ENCODE measurements at places on chromosomes 2 and 18.

DNA sequence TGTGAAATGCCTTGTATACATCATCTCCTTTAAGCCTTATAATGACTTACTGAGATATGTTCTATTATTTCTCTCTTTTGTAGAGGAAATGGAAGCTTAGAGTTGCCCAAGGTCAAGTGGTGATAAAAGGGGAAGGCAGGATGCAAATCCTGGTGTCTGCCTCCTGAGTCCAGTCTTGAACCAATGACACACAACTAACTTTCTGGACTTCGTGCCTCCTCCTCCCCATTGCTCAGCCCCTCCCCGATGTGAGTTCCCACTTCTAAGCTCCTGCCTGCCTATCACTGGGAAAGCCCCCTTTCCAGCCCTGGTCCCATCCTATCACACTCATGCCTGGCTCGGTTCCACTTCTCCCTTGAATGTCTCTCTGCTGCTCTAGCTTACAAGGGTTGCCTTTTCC is 6.9 kb upstream of the CTIF start:
- no peak for DNase-seq

- DNase-seq = no peak
Observed at GRCh38 chr2:54559006-54559445, 102.9 kb downstream of the SPTBN1 start.

DNA sequence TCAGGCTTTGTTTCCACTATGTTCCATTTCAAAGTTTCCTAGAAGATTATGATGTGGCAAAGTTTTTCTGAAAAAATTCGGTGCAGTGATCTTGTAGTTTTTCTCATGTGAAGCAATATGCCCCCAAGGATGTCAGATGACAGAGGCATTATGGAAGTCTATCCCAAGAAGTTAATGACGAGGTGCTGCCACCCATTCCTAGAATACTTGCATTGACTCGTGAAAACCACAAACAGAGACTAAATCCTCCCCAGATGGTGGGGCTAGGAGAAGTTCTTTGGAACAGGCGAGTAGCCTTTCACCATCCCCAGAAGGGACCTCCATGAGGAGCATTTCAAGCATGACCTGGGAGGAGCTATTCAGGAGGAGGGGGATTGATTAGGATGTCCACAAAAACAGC is 40.2 kb upstream of the COPS8 start:
- DNase-seq = no peak

DNA sequence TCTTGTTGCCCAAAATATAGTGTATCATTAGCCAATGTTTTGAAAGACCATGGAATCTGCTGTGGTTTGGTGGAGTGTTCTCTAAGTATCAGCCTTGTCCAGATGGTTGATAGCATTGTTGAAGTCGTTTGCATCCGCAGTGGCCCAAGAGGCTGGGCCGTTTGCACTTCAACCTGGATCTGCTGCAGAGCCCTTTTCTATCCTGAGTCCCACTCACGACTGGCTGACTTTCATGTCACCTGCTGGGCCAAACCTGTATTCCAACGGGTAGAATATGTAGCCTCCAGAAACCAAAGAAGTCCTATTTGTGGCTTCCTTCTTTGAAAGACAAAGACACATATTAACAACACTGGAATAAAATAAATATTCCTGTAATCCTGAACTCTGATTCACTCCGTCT is 1154.1 kb downstream of the RPIA start:
- no peak for DNase-seq

DNA sequence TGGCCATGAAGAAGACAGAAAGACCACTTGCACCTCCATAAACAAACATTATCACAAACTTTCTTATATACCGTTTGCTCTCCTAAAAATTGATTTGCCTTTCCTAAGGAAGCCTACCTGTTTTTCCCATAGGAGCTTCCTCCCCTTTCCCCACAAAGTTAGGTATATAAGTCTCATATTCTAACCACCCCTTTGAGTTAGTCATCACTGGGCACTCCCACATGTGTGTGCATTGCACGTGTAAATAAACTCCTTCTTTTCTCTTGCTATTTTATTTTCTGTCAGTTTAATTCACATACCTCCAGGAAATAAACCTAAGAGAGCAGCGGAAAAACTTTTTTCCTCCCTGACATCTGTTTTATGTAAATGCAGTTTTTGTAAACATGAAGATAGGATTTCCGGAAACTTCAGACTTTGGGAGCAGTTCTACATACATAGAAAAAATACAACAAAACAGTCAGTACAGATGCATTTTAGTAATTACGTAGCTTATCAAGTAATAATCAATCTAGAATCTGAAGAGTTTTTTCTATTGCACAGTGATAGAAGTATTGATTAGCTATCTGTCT is 46.6 kb downstream of the PLCL1 start:
- DNase-seq = no peak

DNA sequence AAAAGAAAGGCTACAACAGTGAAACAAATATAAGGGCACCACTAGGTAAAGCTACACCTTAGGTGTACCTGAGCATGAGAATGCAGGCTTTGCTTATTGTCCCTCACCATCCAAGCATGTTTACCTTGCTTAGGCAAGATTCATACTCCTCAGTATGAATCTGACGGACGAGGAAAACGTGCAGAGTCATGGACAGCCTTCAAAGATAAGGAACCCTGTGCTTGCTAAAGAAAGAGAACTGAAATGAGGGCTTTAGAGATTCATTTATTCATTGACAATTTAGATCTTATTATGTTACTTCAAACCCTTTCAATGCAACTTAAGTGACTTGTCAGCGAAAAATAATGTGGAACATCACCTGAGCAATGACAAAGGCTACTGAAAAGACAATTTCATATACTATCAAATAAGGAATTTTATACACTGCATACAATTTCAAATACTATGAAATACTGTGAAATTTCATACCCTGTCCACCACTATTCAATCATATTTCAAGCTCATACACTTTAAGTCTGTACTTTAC is 21.7 kb downstream of the CLASP1 start:
- no peak for DNase-seq

DNA sequence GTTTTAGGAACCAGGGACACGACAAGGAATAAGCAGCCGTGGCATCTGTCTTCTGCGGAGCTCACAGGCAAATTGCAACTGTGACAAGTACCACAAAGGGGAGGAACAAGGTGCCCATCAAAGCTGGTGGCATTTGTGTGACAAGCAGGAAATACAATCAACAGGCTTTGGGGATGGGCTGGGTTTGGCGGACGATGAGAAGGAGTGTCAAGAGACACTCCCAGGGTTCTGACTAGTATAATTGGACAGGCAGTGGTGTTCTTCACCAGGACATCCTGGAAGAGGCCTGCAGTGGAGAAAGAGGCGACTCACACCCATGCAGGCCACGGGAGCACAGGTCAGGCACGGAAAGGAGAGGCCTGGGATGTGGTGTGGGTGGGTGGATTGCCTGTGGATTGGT is 14.2 kb upstream of the SPATA3 start:
- DNase-seq = no peak

DNA sequence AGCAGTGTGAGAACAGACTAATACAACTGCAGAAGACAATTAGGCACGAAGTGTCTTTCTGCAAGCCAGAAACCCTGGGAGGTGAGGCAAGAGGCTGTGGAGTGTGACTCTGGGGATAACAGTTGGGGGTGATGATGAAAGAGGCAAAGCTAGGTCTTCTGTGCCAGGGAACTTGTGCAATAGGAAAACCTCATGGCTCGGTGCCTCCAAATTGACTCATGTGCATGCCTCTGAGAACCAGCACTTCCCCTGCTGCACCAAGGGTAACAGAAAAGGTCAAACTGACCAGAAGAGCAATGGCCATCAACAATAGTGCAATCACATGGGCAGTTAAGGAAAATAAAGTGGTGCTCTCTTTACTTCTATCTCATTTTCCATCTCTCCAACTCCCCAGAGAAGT is 136.4 kb downstream of the SCG2 start:
- no peak for DNase-seq

- DNase-seq = no peak
Observed at GRCh38 chr2:36780231-36780839, 83.8 kb downstream of the VIT start.

DNA sequence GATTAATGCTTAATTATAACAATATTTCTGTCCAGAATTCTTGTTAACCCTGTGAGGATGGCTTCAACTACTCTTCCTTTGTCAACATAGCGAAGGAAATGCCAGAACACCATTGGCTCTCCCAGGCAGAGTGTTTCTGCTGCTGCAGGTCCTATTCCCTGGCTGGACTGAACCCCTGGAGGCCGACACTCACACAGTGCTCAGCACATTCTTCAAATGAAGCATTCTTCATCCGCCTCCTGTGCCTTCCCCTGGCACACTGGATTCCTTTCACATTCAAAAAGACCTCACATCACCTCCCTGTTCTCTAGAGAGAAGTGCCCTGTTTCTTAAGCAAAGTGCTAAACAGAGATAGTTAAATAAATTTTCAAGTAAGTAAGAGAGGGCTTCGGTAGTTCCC is 187.3 kb upstream of the MSH6 start:
- DNase-seq = no peak

DNA sequence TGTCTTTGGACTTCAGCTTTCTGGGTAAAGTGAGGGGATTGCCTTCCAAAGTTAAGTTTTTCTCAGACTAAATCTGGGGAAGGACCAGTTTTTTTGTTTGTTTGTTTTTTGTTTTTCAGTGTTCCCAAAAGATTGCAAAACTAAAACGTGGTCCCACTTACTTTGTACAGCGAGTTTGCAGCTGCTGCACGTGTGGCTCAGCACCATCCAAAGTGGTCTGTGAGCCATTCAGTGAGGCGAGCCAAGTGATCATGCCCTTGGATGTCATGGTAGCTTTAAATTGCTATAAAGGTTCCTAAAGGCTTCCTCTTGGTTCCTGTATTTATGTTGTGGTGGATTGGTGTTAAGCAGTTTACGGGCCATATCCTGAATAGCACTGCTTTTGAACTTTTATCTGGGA is 23.0 kb downstream of the TET3 start:
- DNase-seq = no peak

DNA sequence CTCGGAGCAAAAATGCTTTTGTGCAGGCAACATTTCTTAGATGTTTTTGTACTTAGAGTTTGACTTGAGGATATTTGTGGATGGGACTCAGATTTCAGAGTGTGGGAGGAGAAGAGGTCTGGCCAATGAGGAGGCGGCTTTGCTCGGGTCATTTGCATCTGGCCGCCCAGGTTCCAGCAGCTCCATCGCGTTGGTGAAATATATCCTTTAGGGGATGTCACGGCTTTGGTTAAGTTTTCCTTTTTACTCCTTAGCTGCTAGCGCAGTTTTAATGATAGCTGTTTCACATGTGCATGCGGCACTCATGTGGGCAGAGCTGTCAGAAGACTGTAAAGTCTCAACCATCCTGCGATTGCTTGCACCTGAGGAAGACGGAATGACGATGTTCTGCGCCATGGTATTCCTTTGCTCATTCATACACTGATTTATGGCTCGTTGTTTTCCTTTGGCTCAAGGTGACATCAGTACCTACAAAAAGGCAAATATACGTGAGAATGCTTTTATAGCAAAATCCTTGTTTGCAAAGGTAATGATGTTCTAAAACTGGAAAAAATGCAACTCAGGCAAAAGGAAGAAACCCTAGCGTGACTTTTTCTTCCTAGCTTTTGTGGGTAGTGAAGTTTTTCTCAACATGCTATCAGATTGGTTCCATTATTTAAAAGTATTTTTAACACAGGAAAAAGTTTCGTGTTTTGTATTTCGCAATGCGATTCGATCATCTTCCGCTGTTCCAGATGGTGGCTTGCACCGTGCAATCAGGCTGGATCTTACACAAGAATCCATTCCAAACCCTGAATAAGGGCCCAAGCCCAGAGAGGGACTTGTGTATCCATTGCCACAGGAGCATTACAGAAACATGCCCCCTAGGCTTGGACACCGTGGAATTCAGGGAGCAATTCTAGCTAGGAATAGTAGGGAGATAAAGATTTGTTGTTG is 70.5 kb upstream of the ZNF516 start:
- DNase-seq = no peak

- DNase-seq = no peak
Observed at GRCh38 chr2:98909317-98910211, 26.5 kb downstream of the CRACDL start.

GRCh38 chr2:164606557-164606956 is 14.7 kb downstream of the GRB14 start:
- DNase-seq = no peak

GRCh38 chr2:47310801-47311560 is 92.0 kb upstream of the MSH2 start:
- DNase-seq = no peak

DNA sequence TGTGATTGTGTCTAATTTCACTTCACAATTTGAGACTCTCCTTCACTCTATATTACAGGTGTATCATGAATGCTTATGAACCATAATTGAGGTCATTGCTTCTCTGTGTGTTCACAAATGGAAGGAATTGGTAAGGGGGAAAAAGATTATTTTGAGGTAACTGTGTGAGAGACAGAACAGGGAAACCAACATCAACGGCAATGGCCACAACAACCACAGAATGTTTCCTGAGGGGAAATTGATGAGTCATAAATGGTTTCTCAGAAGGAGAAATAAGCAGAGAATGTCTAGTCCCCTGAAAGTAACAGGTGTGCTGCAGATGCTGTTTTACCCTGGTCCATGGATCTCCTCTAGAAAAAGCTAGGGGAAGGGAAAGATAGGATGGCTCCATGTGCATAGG is 361.2 kb upstream of the GALNT5 start:
- no peak for DNase-seq

- DNase-seq = no peak
Observed at GRCh38 chr2:28102455-28102874, 211.9 kb downstream of the BABAM2 start.

DNA sequence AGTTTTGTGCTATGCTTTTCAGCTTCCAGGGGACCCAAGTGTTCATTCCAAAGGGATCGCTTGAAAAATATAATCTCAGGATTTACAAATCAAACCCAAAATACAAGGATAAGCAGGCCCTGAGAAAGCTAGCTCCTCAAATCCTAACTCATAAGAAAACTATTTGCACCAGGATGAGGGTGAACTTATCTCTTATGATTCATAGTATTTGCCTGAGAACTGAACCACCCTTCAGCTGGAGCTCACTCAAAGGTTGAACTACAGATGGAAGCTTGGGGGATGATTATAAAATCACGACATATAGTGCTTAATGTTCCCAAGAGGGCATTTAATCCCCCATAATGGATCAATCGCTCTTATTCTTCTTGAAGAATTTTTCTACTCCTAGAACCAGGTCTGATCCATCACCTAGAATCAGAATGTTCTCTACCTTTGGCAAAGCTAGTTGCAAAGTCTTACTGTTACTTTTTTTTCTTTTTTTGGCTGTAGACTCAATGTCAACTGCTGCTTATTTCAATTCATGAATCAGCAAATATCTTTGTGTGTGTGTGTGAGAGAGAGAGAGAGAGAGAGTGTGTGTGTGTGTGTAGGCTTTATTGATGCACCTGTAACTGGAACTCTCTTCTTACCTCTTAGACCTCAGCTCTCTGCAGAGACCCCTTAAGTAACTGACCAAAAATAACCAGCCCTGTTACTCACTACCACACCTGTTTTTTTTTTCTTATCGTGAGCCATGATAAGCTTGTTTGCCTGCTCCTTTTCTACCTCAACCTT is 44.8 kb downstream of the ARL4C start:
- no peak for DNase-seq

Data from cortex of kidney (tissue), 1 donor.